Right hindlimb (tissue), 1 donor: ENCODE measurements at places on chromosomes 6 and 20.

- no peak for DNase-seq
Measured at GRCh38 chr6:168368936-168369335, 49.4 kb upstream of the DACT2 start.

GRCh38 chr20:33162753-33163152 lies 5.2 kb upstream of the BPIFA2 start:
- no peak for DNase-seq

- DNase-seq = no peak
Measured at GRCh38 chr6:3186974-3187382, 29.6 kb upstream of the TUBB2A start.

GRCh38 chr6:49504666-49505065 lies 4.9 kb downstream of the GLYATL3 start:
- no peak for DNase-seq

DNA sequence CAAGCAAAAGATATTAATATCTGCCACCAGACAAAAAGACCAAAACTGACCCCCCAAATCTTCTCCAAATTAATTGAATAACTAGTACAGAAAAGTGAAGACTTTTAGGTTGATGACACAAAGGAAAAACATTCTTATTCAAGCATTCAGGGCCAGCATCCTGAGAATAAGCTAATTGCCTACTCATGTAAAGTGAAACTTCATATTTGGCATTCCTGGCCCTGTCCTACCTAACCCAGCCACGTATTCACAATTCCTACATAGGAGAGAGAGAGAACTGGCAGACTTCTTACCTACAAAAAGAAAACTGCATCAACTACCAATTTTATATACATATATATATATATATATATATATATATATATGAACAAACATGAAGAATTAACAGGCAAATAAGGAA lies 4.9 kb upstream of the ASCC3 start:
- DNase-seq = no peak

GRCh38 chr6:28353981-28354676 lies 4.4 kb downstream of the ZKSCAN3 start:
- DNase-seq = no peak
